ENCODE measurements at places on chromosomes 5 and 9. TPM values are rescaled to one million over a fixed set of nuclear protein-coding genes. Genes with fewer than 3 reads are reported as not detected.

- no peak for DNase-seq
Observed at GRCh38 chr5:42566652-42567295, 143.5 kb downstream of the GHR start.

DNA sequence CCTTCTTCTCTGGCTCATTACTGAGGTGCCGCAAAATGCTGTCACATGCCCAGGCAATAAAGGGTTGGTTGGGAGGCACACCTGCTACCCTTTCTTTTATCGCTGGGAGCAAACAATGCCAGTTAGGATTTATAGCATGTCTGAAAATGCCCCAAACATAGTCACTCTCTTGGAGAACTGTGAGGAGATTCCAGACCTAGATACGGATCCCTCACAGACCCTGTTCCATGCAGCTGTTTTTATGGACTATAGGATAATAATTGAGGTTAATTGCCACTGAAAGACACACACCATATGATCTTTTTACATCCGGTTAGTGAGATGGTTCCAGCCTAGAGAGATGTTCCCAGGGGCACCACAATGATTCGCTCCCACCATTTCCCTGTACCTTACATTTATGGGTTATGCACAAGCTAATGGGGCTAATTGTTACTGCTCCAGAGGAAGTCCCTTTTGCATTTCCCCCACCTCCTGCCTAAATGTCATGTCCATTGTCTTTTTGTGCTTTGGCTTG is 318.1 kb downstream of the PIK3R1 start:
- DNase-seq, result no peak

- DNase-seq, result no peak
Observed at GRCh38 chr5:103867857-103868598, 305.4 kb upstream of the NUDT12 start.

GRCh38 chr5:30040488-30041118 is 1152.9 kb upstream of the CDH6 start:
- DNase-seq, result no peak

DNA sequence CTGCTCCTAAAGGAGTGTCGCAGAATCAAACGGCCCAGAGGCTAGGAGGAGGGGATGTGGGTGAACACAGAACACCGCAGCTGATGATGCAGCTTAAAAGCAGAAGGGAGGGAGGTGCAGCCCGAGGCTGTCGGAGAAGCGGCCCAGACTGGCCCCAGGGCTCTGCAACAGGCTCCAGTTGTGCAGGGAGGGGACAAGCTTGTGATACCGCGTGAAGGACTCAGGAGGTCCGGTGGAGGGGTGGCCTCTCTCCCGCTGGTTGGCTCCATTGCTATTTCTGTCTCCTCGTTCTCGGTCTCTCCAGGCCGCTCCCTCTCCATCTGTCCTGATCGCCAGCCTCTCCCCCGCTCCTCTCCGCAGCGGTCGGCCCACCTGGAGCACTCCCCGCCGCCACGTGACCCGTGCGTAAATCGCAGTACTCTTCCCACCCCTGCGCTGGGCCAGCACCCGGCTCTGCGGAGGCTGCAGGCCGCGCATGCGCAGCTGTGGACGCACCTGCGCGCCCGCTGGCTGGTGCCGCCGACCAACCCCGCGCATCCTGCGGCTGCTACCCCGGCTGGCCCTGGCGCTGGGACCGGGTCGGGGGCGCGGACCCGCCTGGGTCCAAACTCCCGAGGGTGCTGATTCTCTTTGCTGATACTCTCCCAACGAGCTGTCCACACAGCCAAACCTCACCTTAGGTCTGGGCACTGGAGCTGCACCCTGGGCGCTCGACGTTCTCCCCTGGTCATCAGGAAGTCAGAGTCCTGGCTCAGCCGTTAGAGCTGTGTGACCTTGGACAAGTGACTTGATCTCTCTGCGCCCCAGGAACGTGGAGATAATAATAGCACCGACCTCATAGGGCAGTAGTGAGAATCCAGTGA is 3.7 kb upstream of the STXBP1 start:
- DNase-seq, result peak; percentile 65

DNA sequence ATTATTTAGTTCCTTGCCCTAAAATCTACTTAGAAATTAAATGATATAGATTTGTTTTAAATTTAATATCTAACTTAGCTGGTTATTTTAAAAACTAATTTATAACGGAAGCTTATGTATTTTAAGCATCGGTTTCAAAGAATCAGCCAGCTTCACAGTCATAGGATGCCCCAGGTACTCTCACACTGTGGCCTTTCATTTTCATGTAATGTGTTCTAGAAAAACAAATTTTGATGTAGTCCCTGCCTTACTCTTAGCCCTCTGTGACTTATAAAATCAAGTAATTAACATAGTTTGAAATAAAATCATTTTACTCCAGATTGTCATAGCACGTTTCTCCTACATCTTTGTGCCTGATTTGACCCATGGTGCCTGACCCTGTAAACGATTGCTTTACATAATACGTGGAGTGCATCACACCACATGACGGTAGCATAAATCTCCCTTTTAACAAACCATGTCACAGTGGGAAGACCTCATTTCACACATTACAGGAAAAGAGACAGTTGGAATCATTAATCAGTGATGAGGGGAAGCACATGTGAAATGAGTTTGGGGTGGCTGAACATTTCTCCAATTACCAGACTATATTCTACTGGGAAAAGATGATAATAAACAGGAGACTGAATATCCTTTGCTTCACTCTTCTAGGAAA is 731.5 kb upstream of the CDH9 start:
- DNase-seq, result no peak

Gene KIF4B
- not detected for polyA plus RNA-seq
